ENCODE measurements at places on chromosomes 3 and 15.

- DNase-seq: no peak
Observed at GRCh38 chr15:77019521-77020331, 24.8 kb downstream of the PSTPIP1 start.

DNA sequence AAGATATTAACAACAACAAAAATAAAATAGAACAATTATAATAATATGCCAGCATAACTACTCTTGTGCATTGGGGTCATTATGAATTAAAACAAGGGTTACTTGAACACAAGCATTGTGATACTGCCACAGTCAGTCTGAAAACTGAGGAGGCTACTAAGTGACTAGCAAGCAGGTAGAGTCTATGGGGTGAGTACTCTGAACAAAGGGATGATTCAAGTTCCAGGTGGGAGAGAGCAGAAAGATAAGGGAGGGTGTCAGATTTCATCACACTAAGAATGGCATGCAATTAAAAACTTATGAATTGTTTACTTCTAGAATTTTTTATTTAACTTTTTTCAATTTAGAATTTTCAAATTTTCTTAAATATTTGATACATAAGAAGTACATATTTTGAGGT is 754.4 kb upstream of the GOLIM4 start:
- no peak for DNase-seq

DNA sequence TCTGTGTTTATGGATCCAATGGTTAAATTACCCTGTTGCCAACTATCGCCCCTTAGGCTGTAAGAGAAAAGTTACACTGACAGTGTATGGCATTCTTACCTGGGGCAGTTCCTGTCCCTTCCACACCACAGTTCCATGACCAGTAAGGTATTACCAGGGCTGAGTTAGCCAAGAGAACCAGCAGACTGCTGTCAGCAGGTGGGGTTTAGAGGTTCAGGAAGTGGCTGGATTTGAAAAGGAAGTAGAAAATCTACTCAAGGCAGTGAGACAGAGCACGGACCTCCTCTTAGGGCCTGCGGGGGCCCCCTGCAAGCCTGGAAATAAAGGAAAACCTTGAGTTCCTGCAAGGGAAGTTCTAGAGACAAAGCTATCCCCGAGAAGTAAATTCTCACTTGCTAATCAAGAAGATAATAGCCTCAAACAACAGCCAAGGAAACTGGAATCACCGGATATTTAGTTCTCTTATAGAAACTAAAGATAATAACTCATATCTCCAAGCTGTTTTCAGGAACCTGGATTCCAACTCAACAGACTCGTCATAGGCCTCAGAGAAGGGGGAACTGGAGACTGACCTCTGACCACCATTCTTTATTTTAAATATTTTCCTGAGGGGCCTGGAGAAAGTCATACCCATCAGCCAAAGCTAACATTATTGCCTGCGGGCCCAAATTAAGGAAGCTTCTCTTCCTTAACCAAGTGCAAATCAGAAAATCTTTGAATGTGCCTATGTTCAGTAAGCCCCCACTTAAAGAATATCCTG is 161.7 kb downstream of the ANXA2 start:
- no peak for DNase-seq

- peak; percentile 95 for DNase-seq
Observed at GRCh38 chr15:31360843-31361763, 34.5 kb downstream of the KLF13 start.

- no peak for DNase-seq
Observed at GRCh38 chr3:58271901-58272501, 34.0 kb upstream of the RPP14 start.

- DNase-seq: no peak
Observed at GRCh38 chr3:126064627-126065258, 19.2 kb downstream of the SLC41A3 start.

GRCh38 chr3:28247286-28247685 is 5.9 kb downstream of the CMC1 start:
- DNase-seq: no peak

- DNase-seq: no peak
Observed at GRCh38 chr3:104388619-104389018, 978.1 kb upstream of the ALCAM start.

Data from Jurkat, Clone E6-1 (cell line).